ENCODE measurements at places on chromosomes 7 and 10.

GRCh38 chr10:47396311-47396717 lies 12.2 kb upstream of the ZNF488 start:
- no peak for DNase-seq

DNA sequence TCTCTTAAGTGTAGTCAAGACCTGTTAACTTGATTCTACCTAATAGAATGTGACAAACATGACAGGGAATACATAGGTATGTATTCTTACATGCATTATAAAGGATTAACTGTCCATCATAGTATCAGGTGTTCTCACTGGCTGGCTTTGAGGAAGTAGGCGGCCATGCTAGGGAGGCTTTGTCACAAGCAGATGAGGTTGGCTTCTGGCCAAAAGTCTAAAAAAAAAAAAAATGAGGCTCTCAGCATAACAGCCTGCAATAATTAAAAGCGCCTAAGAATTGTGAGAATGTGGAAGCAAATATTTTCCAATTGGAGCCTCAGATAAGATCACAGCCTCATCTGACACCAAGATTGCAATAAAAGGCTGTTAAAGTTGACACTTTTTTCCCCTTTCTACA lies 1256.8 kb upstream of the SORCS1 start:
- DNase-seq, result no peak

- DNase-seq, result no peak
These were observed 10.9 kb upstream of the INPP5A start for GRCh38 chr10:132526676-132527075.

- DNase-seq, result no peak
These were observed 1489.6 kb downstream of the REEP3 start for GRCh38 chr10:65010845-65011244.

DNA sequence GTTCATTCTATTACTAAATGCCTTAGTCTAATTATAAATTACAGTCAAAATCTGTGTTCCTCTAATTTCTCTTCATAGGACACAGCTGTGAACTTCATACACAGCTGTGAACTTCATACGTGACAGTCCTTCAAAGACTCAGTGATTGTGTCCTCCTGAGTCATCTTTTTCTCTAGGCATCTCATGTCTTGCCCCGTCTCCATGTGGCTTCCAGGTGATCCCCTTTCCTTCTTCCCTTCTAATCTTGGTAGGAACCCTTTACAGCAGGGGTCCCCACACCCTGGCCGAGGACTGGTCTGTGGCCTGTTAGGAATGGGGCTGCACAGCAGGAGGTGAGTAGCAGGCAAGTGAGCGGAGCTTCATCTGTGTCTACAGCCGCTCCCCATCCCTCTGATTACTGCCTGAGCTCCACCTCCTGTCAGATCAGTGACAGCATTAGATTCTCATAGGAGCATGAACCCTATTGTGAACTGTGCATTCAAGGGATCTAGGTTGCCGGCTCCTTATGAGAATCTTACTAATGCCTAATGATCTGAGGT lies 14.0 kb upstream of the EIF5AL1 start:
- no peak for DNase-seq

- DNase-seq, result no peak
These were observed 173.3 kb downstream of the SLIT1 start for GRCh38 chr10:97012470-97012869.

DNA sequence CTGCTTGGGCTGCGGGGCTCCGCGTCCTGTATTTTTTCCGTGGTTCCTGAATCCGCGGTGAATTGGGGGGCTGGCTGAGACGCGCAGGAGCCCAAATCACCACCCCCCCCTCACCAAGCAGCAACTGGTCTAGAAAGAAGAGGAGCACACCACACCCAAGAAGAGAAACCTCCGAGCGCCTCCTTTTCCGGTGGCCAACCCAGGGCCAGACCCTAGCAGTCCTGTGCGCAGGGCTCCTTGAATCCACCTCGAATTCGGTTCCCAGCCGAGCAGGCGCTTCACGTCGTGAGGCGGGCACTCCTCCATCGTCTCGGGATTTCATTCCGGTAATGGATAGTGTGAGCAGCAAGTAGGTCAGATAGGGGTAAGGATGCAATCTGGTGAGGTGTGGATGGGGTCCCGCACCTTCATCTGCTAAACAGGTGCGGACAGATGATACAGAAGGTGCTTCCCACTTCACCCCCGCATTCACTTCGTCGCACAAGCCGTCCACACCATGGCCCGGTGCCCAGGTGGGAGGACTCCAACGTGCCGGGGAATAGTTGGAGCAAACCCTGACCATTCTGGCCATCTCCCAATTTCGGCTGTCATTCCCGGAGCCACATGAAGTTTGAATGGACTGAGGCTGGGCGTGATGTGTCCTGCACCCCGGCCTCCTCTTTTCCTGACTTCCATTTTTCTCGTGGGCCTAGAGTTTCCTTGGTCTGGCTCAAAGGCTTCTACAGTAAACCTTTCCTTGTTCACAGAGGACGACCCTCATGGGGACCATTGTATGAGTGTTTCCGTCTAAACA lies 19.8 kb upstream of the ZNF273 start:
- DNase-seq, result no peak

GRCh38 chr7:15204421-15204820 lies 301.9 kb upstream of the DGKB start:
- DNase-seq, result no peak

GRCh38 chr7:149225656-149226055 lies 13.8 kb upstream of the ZNF212 start:
- DNase-seq, result no peak

DNA sequence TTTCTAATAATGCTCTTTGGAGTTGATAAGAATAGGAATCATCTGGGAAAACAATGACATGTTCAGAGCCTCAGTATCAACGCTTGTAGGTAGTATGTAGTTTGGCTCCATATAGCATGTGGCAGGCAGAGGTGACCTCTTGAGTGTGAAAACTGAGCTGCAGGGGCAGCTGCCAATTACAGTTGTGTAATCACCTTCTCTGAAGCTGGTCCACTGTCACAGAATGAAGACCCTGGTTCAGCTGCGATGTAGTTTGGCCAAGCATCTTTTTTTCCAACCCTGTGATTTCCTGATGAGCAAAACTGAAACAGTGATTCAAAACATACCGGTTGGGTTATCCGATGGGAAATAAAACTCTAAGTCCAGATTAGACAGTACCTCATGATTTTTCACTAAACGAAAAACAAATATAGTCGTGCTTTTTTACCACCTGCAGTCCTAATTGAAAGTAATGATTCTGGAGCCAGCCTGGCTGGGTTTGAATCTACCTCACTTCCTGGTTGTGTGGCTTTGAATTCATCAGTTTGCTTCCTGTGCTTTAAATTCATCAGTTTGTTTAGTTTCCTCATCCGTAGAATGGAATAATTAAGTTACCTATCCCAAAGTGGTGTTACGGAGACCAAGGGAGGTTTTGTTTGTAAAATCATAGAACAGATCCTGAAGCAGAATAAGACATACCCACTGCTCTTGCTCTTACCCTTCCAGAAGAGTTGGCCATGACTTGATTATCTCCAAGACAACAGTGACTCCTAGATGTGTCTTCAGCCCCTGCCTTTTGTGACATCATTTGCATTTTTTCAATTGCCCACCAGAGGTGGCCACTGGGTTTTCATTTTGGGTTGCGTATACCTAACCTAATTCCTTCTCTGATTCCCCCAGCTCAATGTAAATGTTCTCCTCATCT lies 87.4 kb downstream of the CELF2 start:
- DNase-seq, result no peak

DNA sequence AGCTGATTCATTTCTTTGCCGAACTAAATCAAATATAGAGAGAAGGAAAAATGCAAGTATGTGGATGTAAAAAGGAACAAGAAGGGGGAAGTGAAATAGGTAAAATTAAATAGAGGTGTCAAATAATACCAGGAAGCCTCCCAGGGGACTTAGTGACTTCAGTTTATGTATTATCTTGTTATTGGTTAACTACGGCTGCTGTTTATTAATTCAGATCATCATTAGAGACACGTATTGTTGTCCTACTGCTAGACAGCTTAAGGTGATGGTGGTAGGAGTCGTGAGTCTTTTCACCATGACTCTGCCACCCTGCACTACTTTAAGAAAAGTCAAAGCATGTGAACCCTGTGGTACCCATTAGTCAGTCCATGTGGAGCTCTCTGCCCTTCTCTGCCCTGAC lies 289.1 kb downstream of the PRKG1 start:
- no peak for DNase-seq

GRCh38 chr10:27359792-27360355 lies 119.3 kb upstream of the ACBD5 start:
- no peak for DNase-seq

GRCh38 chr10:102813017-102813541 lies 24.1 kb downstream of the CYP17A1 start:
- no peak for DNase-seq

DNA sequence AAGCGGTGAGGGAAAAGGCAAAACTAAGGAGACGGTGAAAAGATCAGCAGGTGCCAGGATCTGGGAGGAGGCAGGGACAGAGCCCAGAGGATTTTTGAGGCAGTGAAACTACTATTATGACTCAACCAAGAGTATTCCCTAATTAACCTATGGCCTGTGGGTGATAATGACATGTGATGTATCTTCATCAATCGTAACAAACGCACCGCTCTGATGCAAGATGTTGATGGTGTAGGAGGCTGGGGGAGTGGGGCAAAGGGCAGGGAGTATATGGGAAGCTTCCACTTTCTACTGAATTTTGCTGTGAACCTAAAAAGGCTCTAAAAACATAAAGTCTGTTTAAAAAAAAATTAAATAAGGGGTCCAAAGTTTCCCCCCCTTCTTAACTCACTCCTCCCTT lies 25.5 kb upstream of the EZH2 start:
- no peak for DNase-seq

GRCh38 chr7:101772508-101773211 lies 44.8 kb upstream of the CUX1 start:
- DNase-seq, result no peak
